MV-4-11 (cell line): ENCODE measurements at places on chromosomes 3 and 15.

- DNase-seq: no peak
Measured at GRCh38 chr15:84079885-84080777, 155.4 kb upstream of the GOLGA6L4 start.

- no peak for DNase-seq
Measured at GRCh38 chr3:135238236-135238830, 443.3 kb downstream of the EPHB1 start.

- no peak for DNase-seq
Measured at GRCh38 chr15:61764981-61765380, 295.3 kb downstream of the VPS13C start.

DNA sequence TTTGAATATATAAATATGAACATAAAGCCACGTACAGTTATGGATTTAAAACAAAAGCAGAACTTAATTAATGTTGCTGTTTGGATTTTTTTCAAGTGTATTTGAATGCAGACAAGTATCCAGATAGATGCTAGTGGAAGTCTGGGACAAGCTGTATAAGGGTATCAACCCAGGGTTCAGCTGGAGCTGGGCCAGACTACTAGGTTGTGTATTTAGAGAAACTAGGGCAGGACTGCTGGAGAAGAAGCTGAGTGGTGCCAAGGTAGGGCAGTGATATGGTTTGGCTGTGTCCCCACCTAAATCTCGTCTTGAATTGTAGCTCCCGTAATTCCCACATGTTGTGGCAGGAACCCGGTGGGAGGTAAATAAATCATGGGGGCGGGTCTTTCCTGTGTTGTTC is 189.8 kb upstream of the CTDSPL start:
- no peak for DNase-seq

DNA sequence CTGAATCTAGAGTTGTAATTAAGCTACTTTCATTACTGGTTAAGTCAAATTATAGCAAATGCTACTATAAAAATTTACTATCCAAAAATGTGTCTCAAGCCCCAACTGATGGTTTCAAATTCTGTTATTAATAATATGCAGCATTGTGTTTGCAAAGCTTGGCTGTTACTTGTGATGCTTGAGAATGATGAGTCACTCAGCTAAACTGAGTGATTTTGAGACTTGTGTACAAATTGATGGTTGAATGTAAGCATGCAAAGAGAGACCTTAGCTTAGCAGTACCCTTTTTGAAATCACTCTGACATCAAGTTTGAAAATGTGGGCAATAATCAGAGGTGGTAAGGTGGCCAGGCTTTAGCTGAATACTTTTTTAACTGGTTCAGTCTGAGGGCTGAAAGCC is 27.6 kb downstream of the OPA1 start:
- DNase-seq: no peak

GRCh38 chr3:42159706-42160472 is 68.7 kb downstream of the TRAK1 start:
- no peak for DNase-seq

DNA sequence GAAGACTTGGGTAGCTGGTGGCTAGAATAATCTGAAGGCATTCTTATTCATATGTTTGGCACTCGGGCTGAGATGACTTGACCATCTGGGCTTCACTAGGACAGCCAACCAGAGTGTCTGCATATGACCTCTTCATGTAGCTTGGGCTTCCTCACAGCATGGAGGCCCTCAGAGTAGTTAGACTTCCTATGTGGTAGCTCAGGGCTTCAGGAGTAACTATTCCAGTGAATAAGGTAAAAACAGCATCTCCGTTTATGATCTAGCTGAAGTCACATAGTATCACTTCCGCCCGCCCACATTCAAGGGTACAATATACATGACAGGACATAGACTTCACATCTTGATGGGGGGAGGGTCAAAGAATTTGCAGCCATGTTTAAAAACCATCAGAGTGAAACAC is 18.9 kb upstream of the CMTM8 start:
- DNase-seq: no peak

DNA sequence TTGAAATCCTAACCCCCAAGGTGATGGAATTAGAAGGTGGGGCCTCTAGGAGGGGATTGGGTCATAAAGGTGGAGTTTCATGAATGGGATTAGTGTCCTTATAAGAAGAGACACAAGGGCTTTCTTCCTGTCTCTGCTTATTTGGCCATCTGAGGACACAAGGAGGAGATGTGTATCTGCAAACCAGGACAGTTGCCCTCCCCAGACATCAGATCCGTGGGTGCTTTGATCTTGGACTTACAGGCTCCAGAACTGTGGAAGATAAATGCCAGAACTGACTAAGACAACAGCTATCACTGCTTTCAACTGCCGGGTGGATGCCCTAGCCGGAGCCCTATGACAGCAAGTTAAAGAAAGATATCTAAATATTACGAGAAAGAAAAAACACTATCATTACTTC is 94.4 kb downstream of the CHRNA7 start:
- no peak for DNase-seq

GRCh38 chr15:88894819-88895767 is at the start of gene HAPLN3:
HAPLN3 (minus strand) TSS chr15:88895544; CDS start chr15:88887298, 8,246 bp downstream.
- DNase-seq: no peak

DNA sequence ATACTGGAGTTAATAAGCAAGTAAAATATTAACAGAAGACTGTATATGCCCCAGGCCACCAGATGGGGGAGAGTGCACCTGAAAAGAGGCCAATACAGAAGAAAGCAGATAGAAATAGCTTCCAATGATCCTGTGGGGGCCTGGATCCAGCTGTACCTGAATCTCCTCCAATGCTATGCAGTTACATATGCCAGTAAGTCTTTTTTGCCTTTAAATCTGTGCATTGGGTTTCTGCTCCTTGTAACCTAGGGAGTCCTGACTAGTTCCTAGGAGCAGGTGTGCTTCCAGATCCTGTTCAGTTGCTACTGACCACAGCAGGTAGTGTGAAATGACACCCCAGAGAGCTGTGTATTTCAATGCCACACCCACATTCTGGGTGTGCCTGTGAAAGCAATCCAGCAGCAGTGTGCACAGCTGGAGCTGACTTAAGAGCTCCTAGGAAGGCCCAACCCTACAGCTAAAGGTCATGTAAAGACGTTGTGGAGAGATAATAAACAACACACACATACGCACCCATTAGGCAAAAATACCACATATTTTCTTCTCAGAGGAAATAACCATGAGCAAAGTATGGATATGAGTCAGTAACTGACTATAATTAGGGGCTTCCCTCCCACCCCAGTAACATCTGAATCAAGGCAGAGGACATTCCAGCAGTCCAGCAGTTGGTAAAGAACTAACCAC is 62.2 kb upstream of the AKAP13 start:
- DNase-seq: peak; percentile 71

- no peak for DNase-seq
Measured at GRCh38 chr3:138768946-138769345, 65.8 kb downstream of the PIK3CB start.

- DNase-seq: no peak
Measured at GRCh38 chr3:16927485-16927884, 42.7 kb downstream of the PLCL2 start.

GRCh38 chr3:158381262-158381868 is 189.6 kb upstream of the MLF1 start:
- no peak for DNase-seq

GRCh38 chr15:40785164-40785563 is 15.4 kb downstream of the C15orf62 start:
- DNase-seq: no peak

DNA sequence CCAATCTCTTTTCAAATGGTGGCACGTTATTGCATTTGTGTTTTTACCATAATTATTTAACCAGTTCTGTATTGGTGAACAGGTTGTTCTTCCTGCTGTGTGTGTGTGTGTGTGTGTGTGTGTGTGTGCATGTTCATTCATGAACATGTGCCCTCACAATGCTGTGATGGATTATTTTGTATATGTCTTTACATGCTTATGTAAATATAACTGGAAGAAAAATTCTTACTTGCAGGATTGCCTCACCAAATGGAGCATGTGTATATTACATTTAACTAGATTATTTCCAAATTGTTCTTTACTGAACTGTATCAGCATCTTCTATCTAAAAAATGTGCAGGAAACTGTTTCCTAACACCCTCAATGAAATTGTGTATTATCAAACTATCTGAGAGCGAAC is 175.2 kb upstream of the ZPLD1 start:
- DNase-seq: no peak

GRCh38 chr15:23447107-23447500 is at the start of gene GOLGA6L2:
GOLGA6L2 (minus strand) TSS chr15:23447243; CDS start chr15:23447181, 62 bp downstream.
- DNase-seq: peak; percentile 17

DNA sequence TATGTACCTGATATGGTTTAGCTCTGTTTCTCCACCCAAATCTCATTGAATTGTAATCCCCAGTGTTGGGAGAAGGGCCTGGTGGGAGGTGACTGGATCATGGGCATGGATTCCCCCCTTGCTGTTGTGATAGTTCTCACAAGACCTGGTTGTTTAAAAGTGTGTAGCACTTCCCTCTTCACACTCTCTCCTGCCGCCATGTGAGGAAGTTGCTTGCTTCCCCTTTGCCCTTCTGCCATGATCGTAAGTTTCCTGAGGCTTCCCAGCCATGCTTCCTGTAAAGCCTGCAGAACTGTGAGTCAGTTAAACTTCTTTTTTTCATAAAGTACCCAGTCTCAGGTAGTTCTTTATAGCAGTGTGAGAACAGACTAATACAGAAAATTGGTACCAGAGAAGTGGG is 93.1 kb downstream of the C3orf70 start:
- peak; percentile 67 for DNase-seq

- DNase-seq: no peak
Measured at GRCh38 chr15:39834256-39834655, 51.6 kb upstream of the FSIP1 start.

GRCh38 chr3:32896143-32896542 is 55.3 kb upstream of the CCR4 start:
- no peak for DNase-seq

DNA sequence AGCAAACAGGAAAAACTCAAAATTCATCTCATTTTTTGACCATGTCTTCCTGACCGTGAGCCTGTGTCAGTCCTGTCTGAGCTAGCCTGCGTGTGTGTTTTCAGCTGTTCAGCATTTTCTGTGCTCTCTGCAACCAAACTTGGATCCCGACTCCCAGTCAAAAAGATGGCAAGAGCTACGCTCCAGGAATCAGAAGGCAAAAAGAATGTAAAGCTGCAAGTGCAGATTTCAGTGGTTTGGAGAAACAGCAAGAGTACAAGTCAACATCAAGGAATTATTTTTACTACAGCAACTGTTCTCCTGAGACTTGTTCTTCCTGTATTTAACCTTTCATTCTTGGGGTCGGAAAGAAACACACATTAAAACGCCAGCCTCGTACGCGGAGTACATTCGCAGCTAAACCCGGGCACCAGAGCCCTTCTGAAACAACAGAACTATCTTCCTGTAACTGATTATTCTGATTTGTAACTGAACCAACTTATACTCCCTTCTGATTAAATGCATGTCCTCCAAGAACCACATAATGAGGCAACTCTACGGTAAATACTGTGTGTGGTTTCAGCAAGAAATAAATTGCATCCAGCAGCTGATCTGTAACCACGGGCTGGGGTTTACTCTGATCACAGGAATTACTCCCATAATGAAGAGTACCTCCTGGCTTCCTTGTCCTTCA is 107.4 kb downstream of the LRIG1 start:
- DNase-seq: peak; percentile 58

GRCh38 chr15:95693917-95694316 is 636.6 kb upstream of the NR2F2 start:
- no peak for DNase-seq

GRCh38 chr3:189363590-189364255 is 192.0 kb downstream of the TPRG1 start:
- no peak for DNase-seq

- DNase-seq: no peak
Measured at GRCh38 chr3:119481079-119481478, 12.3 kb downstream of the POGLUT1 start.

DNA sequence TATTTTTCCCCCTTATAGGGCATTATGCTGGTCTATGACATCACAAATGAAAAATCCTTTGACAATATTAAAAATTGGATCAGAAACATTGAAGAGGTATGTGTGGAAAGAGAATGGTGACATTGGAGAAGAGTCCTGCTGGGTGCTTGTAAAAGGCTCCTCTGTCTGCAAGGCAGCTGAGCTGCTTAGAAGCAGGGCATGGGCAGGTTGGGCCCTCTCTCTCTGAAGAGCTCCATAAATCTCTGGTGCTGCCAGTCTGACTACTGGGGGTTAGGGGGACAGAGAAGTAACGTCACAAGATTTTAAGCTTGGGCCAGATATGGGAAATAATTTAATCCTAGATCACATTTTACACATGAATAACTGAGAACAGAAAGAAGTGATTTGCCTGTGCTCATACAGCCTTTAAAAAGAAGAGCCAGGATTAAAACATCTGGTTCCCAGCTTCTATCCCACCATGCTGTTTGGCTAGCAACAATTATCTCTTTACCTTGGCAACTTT is 21.9 kb upstream of the APH1B start:
- no peak for DNase-seq

DNA sequence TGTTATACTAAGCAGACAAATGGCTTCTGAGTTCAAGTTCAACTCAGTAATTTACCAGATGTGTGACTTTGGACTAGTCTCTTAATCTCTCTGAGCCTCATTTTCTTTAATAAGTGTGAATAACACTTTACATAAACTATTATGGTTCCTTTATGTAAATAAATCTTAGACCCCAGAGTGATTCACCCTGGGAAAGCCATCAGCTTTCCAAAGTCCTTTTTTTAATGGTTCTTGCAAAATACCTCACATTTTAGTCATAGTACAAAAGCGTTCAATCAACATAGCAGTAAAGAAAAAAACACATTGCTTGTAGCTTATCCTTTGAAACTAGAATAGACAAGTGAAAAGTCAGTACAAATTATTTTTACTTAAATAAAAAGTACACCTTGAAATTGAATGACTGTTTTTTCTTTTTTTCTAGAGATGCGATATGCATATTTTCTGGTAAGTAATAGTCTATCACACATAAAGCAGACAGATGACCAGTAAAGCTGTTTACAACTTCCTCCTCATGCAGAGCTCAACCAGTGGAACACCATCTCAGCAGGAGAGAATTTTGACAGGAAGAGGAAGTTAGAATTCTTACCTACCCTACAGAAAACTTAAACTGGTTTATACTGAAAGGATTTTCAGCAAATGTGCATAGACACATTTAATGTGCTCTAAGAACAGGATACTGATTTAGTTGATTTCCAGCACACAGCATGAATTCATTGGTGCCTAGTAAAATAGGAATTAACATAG is 123.0 kb upstream of the AGBL1 start:
- DNase-seq: peak; percentile 34

GRCh38 chr3:128466840-128467541 is at the start of gene DNAJB8:
DNAJB8 (minus strand) TSS chr3:128466890; CDS start chr3:128463245, 3,645 bp downstream.
- no peak for DNase-seq

- DNase-seq: peak; percentile 41
Measured at GRCh38 chr3:151903501-151903991, 30.1 kb downstream of the SUCNR1 start.

GRCh38 chr3:175041369-175041768 is 182.2 kb downstream of the NAALADL2 start:
- DNase-seq: no peak

DNA sequence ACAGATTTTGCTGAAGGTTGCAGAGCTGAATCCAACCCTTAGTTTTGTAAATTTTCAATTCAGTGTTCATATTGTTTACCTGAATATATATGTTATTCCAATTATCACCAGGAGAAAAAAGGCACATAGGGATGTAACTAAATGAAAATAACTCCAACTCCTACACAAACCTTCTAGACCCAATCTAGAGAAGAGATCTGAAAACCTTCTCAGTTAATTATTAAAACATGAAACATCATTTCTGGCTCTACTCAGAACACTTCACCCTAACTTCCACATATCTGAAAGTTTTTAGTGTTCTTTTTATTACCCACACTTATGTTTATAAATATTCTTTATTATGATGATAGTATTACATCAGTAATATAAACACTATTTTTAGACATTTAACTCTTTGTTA is 76.6 kb downstream of the LRRFIP2 start:
- DNase-seq: no peak
